ENCODE measurements at places on chromosomes 2 and 18.

- DNase-seq: no peak
Observed at GRCh38 chr2:75710220-75710576, 517 bp downstream of the GCFC2 start.

GRCh38 chr2:114450639-114451038 is 8.2 kb downstream of the DPP10 start:
- no peak for DNase-seq

- DNase-seq: no peak
Observed at GRCh38 chr18:48304906-48305693, 104.1 kb downstream of the ZBTB7C start.

- DNase-seq: peak; percentile 3
Observed at GRCh38 chr2:118865106-118865505, 17.7 kb upstream of the EN1 start.

GRCh38 chr2:205730191-205730590 is 47.9 kb downstream of the NRP2 start:
- DNase-seq: no peak

- DNase-seq: no peak
Observed at GRCh38 chr2:207725873-207726578, 14.6 kb downstream of the CCNYL1 start.

DNA sequence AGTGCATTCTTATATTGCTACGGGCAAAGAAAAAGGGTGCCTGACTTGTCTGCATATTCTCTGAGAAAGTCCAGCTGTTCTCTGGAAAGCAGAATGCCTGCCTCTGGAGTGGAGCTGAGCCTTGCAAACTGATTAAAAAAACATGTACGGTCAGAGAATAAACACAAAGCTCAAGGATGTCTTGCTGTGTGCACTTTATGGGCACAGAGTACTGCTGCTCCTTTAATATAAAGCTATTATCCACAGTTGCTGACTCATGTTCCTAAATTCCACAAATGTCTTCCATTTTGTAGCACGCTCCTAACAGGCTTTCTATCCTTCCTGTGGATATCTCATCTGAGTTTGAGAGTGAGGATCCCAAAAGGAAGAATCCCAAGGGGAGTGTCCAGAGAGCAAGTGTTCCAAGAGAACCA is 229.0 kb downstream of the MREG start:
- DNase-seq: no peak

DNA sequence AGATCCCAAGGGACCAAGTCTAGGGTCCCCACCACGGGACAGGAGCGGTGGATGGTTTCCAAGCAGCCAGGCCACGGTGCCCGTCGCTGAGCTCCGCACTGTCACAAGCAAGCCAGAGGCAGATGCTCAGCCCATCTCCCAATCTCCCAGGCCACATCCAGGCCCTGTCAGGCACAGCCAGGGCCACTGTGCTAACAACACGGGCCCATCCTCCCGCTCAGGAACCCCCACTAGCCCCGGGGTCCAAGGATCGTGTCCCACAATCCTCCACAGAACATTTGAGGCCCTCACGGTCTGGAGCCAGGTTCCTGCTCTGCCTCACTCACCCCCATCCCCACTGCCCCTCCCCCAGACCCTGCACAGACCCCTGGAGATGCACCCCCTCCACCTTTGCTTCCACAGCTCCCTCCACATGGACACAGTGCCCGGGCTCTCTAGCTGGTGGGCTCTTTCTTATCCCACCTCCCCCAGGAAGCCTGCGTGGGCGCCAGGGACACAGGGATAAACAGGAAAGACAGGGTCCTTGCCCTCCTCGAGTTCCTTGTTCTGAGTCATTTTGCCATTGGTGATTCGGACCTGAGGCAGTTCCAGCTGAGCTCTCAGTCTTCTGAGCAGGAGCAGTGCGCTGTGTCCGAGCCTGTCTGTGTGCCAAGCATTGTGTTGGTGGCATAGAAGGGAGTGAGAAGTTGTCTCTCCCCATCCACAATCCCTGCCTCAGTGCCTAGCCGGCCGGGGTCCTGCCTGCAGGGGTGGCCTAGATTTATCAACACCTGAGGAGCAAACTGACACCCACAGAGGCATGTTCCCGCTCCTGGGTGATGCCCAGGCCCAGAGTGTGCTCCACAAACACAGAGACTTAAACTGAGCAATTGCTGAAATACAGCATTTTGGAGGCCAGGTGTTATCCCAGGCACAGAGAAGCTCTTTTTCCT is 7.0 kb downstream of the CROCC2 start:
- no peak for DNase-seq

DNA sequence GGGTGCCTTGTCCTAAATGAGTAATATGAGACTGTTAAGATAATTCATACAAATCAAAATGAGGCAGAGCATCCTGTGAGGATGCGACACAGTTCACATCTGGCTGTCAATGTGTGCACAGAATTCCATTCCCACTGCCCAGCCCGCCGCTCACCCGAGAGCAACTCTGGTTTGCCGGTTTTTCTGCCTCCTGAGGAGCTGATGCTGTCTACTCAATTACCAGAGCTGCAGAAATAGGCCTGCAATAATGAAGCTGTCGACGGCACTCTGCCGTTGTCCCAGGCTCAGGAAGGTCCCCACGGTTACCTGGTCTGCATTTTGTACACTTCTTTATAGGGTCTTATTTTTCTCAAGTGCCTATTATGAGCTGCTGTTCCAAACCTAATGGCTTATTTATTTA is 55.7 kb upstream of the LYPD1 start:
- no peak for DNase-seq

GRCh38 chr18:49631146-49631866 is 69.4 kb downstream of the LIPG start:
- DNase-seq: no peak

GRCh38 chr2:132911726-132912724 is 242.0 kb upstream of the LYPD1 start:
- no peak for DNase-seq
